ENCODE measurements at places on chromosomes 12 and 14.

DNA sequence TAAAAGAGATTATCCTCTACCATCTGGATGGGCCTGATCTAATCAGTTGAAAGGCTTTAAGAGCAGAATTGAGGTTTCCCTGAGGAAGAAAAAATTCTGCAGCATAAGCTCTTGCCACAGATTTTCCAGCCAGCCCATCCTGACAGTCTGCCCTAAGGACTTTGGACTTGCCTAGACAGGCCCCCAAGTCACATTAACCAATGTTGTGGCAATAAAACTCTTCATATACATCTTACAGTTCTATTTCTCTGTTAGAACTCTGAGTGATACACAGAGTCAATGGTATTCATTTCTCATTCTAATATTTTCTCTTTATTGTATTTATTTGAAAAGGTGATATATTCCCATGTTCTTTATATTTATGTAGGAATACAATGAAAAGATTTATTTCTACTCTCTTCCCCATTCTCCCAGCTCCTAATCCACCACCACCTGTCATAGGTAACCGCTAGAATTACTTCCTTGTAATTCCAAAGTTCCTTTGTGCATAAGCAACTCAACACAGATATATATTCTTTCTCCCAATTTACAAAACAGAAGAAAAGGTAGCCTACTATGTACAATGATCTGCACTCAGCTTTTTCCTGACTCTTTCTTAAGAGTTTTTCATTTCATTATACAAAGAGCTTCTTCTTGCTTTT, 182.1 kb downstream of the CAPZA3 start:
- DNase-seq, result no peak

DNA sequence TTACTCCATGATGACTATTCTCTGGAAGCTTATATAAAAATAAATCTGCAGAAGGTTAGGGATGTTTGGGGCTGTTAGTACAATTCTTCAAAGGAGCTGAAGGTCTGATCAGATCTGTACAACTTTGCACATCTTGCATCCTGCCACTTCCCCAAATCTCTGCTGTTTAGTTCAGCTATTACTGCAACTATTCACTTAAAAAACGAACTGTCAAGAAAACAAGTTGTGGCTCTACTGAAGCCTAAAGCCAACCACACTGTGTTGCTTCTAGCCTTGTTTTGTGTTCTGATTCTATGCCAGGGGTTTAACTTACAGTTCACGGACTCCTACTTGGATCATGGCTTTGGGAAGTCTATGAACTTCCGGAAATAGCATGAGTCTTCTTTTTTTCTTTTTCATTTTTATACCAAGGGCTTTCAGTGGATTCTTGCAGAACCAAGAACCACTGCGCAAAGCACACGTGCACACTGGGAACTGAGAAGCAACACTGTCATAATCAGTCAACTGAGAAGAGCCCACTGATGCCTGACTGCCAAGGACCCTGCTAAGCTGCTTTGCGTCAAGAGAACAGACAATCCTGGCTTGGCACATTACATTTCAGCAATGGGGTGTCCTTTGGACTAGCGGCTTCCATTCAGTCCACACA, 66.3 kb upstream of the EEA1 start:
- DNase-seq, result peak; percentile 69

DNA sequence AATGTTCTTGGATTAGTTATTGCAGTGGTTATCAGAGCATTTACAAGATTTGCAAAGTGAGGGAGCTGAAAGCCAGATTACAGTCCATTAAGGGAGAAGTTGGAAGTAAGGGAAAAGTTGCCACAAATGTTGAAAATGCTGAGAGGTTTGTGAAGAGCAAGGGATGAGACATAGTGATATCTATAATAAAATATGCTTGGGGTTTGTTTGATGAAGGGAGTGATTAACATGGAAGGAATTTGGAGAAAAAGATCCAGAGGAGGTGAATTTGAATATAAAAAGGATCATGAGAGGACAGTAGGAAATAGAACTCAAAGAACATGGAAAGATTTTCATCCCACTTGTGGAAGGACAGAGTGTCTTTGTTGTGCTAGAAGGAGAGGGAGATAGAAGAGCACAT, 19.3 kb upstream of the CCER1 start:
- no peak for DNase-seq

DNA sequence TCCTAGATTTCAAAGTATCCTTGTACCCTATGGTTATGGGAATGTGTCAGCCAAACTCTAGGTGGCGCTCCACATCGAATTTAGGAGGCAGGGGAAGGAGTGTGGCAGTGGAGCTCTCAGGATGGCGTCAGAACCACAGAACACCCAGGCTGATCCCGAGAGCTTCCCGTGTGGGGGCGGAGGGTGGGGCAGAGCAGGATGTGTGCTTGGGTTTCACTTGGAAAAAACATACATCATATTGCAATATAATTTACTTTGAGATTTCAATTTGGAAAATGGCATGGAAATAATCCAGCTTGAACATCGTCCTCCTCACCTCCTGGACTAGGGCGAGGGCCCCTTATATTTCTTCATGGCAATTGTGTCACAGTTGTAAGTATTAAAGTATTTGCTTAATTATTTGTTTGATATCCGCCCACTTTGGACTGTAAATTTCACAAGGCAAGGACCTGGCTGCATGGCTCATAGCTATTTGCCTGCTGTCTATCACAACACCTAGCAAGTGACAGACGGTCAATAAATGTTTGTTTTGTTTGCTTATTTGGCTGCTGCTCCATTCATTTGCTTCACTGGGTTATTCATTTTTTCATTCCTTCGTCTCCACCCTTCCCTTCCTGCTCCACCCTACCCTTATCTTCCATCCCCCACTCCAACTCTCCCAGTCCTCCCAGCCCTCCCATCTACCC, 221.5 kb upstream of the HMGA2 start:
- DNase-seq, result peak; percentile 24

DNA sequence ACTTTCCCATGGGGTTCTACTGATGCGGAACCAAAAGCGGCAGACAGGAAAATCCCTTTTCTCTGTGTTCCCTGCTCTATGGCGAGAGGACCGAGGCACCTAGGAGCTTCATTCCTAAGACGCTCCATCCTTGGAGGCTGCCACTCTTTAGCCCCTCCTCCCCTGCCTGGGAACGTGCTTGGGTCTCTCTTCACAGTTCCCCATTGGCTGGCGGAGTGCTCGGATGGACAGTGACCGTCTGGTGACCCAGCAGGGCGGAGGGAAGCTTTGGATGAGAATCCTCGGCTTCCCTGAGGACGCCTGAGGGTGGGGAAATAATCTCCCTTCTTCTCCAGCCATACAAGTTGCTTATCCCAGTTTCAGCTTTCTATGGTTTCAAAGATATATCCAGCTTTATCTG, 37.3 kb downstream of the KCNA5 start:
- no peak for DNase-seq

DNA sequence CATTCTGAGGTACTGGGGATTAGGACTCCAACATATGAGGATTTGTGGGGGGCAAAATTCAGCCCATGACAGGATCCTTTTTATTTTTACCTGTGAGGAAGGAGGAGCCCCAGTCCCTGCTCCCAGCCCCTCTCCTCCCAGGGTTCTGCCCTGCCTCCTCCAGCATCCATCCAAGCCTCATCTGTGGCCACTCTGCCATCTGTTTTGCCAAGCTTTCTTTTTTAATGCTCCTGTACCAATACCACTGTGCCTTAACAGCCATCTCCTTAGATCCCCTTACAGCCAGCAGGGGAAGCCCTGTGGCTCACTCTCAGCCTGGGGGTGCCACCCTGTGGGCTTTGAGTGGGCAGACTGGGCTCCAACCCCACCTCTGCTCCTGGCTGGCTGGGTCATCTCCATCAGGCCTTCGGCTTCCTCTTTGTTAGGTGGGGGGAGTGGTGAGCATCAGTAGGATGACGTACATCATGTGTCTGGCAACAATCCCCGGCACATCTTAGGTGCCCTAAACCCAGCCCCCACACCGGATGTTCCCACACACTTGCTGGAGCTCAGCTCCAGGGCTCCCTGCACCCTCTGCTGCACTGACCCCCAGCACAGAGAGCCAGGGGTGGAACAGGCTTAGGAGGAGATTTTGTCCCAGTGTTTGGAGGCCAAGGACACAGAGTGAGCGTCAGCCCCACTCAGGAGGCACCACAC, 40.2 kb downstream of the CYP46A1 start:
- no peak for DNase-seq

DNA sequence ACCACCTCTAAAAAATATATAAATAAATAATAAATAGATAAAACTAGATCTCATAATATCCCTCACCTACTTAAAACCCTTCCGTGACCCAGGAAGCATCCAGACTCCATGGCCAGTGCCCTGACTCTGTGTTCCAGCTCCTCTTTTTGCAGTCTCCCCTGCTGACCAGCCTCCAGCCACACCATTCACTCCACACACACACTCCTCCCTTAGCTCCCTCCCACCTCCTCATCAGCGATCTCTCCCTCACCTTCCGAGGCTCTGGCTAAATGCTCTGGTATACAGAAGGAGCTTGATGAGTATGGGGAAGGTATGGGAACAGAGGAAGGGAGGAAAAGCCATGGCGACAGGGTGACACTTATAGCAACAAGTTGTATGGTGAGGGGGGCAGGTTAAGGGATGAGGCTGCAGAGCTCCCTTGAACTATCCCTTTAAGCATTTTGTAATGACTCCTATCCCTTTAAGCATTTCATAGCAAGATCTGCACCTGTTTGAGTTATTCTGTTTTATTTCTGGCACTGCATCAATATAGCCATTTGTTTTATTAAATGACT, 26.1 kb upstream of the EIF4B start:
- no peak for DNase-seq

DNA sequence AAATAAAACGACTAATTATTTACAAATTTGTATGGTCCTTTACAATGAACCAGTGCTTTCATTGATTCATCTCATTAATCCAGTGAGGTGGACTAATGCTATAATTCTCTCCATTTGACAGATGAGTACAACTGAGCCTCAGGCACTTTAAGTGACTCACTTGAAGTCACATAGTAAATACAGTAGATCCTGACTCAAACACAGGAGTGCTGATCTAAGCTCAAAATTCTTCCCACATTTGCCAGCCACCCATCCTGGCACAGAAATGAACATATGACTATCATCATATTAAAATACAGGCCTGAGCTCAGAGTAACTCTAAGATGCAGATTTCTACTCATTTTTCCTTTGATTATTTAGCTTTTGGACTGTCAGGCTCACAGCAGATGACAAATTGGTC, 30.6 kb downstream of the SLC16A7 start:
- no peak for DNase-seq

DNA sequence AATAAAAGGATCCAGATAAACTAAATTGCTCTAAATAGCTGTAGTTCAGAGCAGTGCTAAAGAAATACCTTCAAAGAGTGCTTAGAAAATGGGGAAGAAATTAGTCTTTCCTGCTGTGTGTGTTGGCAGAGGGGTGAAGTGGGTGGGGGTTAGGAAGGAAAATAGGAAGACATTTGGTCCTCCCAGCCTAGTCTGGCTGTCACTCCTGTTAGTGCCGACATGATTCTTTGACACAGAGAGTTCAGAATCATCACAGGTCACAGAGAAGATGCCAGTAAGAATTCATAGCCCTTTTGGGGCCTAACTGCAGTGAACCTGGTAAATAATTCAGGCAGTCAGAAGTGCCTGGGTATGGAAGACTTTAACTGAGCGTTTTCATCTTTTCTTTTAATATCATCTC, 74.8 kb downstream of the FLRT2 start:
- DNase-seq, result no peak

- DNase-seq, result no peak
These were observed 207.9 kb downstream of the BMP4 start for GRCh38 chr14:53748691-53749090.

DNA sequence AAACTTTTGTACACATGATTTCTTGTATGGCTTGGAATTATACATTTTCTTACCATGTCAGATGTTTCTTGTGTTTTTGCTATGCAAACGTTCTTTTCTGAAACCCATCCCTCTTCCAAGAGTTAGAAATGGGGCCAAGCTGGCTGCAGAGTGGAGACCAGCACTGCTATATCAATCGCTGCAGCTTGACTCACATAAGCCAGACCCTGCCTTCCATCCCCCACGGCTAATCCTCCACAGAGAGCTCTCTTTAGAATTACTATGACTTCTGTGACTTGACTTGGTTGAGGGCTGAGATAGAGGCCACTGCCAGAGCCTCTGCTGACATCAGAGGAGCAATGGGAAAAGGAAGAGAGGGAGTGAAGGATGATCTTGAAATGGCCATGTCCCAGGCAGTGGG, 147.9 kb downstream of the DACT1 start:
- no peak for DNase-seq

GRCh38 chr14:54048736-54049135, 92.1 kb upstream of the BMP4 start:
- no peak for DNase-seq

DNA sequence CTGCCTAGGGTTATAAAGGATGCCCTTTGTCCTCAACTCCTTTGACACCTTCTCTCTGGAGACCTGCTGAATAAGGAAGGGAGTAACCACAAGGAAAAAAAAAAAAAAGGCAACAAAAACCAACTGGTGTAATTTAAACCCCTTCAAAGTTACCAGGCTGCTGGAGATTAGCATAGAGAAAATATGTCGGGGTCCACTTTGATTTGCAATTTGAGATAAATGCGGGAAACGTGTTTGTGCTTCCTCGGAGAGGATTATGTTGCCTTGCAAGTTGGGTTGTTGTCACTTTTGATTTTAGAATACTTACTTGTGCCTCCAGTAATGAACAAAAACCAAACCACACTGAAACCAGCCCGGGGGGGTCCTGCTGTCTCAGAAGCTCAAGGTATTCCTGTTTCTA, 200.2 kb upstream of the MYL2 start:
- no peak for DNase-seq

- no peak for DNase-seq
These were observed 618 bp upstream of the ANKRD52 start for GRCh38 chr12:56258820-56259183.

- DNase-seq, result no peak
These were observed 68.7 kb downstream of the CCDC88C start for GRCh38 chr14:91348845-91349465.

GRCh38 chr14:102095871-102096568, 9.2 kb upstream of the HSP90AA1 start:
- no peak for DNase-seq

DNA sequence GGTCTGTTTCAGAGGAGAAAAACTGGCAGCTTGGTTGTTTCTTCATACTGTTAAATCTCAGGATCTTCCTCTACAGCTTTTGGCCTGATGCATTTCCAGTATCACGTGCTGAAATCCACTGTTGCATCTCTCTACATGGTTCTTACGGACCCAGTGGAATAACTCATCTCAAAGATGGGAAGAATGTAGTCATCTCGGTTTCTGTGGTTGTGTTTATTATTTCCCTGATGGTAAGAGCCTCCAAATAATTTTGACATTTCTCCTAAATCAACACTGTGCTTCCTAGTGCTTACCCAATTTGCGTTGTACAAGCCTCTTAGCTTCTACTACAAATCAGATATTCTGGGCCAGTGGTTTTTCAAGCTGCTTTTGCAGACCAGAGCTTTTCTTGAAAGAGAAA, 812.8 kb downstream of the C12orf50 start:
- no peak for DNase-seq

DNA sequence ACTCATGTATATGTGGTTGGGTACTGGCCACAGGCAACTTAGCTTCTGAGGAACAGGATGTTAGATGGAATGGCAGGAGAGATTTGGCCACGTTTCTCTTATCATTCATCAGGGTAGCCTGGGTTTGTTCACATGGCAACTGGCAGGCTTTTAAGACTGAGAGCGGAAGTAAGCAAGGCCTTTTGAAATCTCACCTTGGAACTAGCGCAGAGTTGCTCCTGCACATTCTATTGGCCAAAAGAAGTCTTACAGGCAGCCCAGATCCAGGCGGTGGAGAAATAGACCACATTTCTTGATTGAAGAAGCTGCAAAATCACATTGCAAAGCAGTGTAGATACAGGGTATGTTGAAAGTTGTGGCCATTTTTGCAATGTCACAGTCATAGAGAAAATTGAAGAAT, 3.7 kb downstream of the CLEC4A start:
- DNase-seq, result no peak

GRCh38 chr12:113471619-113472171, at the start of gene LHX5:
TSS of gene LHX5 (minus strand) at chr12:113471871. CDS start at chr12:113471498, 373 bp downstream.
- no peak for DNase-seq

All from germinal center (tissue), 1 donor.